ENCODE measurements at places on chromosomes 13 and 19.

DNA sequence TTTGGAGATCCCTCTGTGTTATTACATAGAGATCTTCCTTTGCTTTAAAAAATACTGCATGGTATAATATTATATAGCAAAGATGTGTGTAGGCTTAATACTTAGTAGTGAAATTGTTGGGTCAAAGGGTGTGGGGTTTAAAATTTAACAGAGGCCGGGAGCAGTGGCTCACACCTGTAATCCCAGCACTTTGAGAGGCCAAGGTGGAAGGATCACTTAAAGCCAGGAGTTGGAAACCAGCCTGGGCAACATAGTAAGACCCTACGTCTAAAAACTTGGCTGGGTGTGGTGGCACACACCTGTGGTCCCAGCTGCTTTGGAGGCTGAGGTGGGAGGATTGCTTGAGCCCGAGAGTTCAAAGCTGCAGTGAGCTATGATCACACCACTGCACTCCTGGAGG lies 22.3 kb upstream of the CEBPA start:
- DNase-seq: no peak

GRCh38 chr19:13029301-13029880 lies 34.1 kb downstream of the NFIX start:
- no peak for DNase-seq

GRCh38 chr19:13396250-13397080 lies 109.8 kb downstream of the CACNA1A start:
- peak; percentile 70 for DNase-seq

GRCh38 chr13:82165396-82166174 lies 1716.7 kb downstream of the SLITRK1 start:
- no peak for DNase-seq

- DNase-seq: no peak
Observed at GRCh38 chr19:44050740-44051649, 841 bp upstream of the ZNF223 start.

GRCh38 chr13:103184413-103184812 lies 118.2 kb upstream of the SLC10A2 start:
- no peak for DNase-seq

DNA sequence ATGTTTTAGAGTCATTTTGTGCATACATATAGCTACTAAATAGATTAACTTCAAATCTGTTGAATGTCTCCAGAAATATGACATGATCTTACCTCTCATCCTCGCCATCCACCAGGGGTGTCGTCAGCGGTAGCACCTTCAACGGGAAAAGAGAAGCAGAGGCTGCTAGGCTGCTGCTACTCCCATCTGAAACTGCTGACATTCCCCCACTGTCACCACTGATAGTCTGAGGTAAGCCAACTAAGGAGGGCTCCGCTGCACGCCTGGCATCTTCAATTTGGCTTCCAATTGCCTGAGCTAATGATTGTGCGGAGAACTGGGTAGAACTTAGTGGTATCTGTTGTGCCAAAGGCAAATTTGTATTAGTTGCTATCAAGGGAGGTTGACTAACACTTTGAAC lies 3.1 kb downstream of the TSC22D1 start:
- no peak for DNase-seq

DNA sequence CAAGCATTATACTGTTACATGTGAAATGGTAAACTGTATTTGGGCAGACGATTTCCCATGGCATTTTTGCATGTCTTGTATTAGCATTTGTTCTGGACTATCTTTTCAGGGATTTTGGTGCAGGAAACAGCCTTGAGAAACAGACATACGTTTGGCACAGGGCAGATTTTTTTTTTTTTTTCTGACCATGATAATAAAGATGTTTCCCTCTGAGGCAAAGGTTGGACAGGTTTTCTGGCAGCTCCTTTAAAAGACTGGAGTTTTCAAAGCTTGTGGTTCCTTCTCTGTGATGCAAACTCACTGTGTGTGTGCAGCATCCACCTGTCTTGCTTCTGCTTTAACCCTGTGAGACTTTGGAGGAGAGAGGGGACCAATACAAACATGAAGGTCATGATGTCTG lies 63.0 kb downstream of the NBEA start:
- no peak for DNase-seq

GRCh38 chr13:46396341-46396740 lies 9.3 kb upstream of the RUBCNL start:
- DNase-seq: no peak

GRCh38 chr13:100124265-100124664 lies 35.4 kb downstream of the PCCA start:
- no peak for DNase-seq

GRCh38 chr19:47066376-47067214 lies 18.2 kb upstream of the TMEM160 start:
- DNase-seq: no peak

DNA sequence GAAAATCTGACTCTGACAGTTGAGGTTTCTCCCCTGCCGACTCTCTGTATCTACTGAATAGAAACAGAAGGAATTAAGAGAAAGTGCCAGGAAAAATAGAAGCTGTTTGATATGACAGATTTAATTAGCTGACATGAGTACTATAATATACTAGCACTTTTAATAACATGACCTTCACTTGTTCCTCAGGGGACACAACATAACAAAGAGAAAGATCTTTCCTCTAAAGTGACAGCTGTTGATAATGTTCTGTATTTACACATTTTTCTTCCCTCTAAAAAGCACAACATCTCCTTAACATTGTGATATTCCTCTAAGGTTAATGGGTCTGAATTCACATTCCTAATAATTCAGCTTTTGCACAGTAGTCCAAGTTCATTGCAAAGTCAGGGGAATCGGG lies 1136.0 kb downstream of the PCDH17 start:
- no peak for DNase-seq

DNA sequence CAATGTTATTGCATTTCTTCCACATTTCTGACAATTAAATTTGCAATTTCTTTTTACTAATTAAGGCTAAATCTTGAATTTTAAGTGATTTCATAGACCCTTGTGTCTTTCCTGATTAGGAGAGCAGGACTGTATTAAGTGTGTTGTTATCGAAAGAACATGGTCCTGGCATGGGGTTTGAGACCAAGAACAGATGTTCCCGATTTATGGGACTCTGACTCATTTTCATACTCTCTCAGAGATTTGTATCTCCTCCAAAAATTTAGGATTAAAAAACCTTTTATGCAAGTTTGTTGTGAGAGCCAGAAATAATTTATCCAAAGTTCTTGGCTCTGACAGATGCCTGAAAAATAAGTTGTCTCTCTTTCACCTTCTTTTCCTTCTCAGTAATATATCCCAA lies 589.3 kb upstream of the ARGLU1 start:
- no peak for DNase-seq

- no peak for DNase-seq
Observed at GRCh38 chr13:23883255-23883654, 5.9 kb downstream of the MIPEP start.

DNA sequence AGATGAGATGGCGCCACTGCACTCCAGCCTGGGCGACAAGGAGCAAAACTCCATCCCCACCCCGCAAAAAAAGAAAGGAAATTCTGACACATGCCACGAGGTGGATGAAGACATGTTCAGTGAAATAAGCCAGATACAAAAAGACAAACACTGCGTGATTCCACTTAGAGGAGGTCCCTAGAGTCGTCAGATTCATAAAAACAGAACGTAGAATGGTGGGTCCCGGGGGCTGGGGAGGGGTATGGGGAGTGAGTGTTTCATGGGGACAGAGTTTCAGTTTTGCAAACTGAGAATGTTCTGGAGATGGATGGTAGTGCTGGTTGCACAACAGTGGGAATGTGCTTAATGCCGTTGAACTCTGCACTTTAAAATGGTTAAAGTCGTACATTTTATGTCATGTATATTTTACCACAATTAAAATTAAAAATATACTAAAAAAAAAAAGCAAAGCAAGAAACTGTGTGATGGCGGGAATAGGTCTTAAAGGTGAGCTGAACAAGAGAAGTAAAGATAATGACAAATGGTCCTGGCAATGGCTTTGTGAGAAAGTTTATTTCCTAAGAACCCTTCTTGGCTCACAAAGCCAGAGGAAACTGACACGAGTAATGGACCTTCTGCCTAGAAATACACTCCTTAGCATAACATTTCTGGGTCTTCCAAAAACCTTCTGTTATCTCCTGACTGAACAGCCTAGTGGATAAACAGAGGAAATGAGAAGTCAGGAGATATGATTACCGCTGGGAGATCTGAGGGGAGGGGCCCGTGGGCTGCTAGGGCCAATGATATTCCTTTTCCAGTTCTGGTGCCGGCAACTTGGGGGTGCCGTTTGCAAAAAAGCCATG lies 4.2 kb upstream of the SPC24 start:
- no peak for DNase-seq

DNA sequence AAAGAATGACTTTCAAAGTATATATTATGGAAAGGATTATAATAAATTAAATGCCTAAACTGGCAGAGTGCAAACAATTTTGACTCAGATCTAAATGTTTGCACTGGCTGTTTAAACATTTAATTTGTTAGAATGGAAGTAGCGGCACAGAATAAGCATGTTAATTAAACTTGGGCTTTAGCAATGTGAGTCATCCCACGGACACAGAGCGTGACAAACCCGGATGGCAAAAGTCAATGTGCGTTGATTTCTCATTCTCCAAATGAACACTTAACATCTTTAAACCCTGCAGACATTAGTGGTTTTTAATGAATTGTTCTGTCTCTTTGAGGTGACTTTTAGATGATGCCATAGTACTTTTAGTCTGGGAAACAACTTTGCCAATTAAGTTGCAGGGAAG lies 38.4 kb downstream of the PCDH8 start:
- no peak for DNase-seq

- DNase-seq: peak; percentile 41
Observed at GRCh38 chr19:13764821-13765394, 586 bp downstream of the MRI1 start.

DNA sequence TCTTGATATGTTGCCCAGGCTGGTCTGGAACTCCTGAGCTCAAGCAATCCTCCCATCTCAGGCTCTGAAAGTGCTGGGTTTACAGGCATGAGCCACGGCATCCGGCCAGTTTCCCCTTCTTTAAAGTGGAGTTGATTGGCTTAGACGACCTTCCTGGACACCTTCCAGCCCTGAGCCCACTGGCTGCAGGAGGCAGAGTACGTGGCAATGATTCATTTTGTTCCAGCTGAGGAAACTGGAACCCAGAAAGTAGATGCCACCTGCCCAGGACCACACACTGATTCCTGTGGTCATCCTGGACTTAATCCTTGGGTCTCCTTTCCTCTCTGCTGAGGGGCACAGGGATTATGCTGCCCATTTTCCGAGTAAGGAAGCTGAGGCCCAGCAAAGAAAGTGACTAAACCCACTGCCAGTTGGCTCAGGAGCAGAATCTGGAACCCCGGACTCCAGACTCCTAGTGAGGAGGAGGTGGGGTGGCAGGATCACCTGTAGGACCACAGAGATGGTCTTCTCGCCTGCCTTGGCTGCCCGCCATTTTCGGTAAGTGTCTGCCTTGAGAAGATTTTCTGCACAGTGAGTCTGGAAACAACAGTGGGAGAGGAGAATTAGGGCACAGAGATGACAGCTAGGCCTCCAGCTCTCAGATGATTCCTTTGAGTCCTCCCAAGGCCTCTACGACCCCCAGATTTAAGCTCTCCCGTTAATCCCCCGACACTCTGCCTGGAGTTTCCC lies 737 bp downstream of the XRCC1 start:
- DNase-seq: peak; percentile 32

DNA sequence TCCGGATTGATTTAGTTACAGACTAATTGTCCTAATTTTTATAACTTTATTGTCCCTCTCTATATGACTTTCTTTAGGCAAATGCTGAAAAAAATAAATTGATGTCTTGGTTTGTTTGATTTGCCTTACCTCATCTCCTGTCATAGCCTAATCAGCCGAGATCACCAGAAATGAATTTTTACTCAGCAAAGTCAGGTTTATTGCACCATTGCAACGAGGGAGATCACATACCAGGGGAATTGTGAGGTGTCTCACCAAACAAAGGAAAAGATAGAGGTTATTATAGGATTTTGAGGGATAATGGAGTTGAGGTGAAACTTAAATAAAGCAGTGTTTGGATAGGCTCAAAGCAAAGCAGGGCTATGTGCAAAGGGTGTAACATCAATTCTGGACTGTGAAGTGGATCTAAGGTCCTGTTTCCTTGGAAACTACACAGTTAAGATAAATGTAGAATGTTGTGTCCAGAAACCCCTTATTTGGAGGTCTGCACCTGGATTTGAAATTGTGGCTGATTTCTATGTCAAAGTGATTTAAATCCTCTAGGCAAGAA lies 372.6 kb downstream of the OXGR1 start:
- no peak for DNase-seq

DNA sequence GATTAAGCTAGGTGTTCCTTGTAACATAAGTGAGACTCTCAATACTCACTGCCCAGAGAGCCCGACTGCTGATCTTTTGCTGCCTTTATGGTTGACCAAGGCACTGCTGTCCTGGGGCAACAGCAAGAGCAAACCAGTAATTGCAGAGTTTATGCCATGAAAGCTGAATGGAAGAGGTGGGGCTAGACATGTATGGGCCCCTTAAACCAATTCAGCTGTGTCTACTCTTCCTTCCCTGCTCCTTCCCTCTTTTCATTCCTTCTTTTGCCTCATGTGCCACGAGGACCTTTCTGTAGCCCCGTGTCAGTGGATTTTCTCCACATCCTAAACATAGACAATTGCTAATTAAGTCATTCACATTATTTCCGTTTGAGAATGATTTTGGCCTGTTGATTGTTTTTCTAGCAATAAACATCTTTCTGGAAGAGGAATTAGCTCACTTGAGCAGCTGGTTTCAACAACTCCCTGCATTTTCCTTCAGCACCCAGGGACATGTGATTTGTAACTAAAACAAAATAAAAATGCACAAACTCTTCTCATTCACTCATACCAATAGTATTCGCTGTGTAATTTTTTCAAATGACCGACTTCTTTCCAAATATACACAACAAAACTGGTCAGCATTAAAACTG lies 40.5 kb downstream of the RAP2A start:
- no peak for DNase-seq

DNA sequence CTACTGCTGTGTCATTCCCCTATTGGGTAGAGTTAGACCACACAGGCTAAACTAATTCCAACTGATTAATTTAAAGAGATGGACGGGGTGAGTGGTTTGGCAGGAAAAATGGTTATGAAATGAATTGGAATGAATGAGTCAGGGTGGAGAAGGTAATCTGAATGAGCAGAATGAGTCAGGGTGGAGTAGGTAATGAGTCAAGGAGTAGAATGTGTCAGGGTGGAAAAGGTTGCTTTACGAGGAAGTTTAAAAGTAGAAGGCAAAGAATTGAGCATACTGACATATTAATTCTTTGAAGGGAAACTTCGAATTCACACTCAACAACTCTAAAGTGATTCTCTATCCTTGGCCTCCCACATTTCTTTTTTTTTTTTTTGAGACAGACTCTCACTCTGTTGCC lies 12.7 kb upstream of the ZNF121 start:
- DNase-seq: no peak

GRCh38 chr19:15290166-15290565 lies 42.2 kb downstream of the BRD4 start:
- no peak for DNase-seq
